ENCODE measurements at places on chromosomes 3 and 15.

DNA sequence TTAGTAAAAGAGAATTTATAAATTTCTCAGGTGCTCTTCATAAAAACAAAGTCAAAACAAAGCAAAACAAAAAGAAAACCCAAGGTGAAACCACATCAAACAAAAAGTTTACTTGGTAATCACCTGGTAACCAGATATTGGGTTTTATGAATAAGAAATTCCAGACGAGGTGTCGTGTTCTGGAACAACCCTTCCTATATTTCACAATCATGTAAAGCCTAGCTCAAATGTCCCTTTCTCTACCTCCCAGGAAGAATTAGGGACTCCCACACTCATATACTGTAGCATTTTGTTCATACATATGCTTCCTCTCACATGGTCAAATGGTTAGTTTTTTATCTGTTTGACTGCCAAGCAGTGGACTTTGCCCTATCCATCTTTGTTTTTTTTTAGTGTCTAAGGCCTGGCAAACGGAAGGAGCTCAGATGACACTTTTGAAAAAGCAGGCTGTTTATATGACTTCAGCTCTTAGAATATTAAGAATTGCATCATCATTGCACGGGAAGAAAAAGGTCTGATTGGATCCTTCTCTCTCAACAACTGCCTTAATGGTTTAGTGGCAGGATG, 326.7 kb upstream of the TBL1XR1 start:
- H3K27me3 ChIP-seq, result no peaks in the 10 kb centered on the region
- H3K27ac ChIP-seq, result no peak overlapping the region
- H3K4me3 ChIP-seq, result no peak overlapping the region
- peaks cover 6% of the 10 kb centered on the region for H3K4me1 ChIP-seq

- H3K36me3 ChIP-seq, result no peaks in the 10 kb centered on the region
- no peaks in the 10 kb centered on the region for H3K4me1 ChIP-seq
- H3K27ac ChIP-seq, result no peak overlapping the region
- DNase-seq, result no peak
Observed at GRCh38 chr3:38549957-38550840, 54.1 kb downstream of the EXOG start.

DNA sequence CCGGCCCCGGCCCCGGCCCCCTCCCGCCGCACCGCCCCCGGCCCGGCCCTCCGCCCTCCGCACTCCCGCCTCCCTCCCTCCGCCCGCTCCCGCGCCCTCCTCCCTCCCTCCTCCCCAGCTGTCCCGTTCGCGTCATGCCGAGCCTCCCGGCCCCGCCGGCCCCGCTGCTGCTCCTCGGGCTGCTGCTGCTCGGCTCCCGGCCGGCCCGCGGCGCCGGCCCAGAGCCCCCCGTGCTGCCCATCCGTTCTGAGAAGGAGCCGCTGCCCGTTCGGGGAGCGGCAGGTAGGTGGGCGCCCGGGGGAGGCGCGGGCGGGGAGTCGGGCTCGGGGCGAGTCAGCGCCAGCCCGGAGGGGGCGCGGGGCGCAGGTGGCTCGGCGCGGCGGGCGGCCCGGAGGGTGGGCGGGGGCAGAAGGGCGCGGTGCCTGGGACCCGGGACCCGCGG, 352 bp downstream of the CHRD start:
- H3K36me3 ChIP-seq, result no peaks in the 10 kb centered on the region
- H3K27me3 ChIP-seq, result peaks cover 43% of the 10 kb centered on the region
- H3K4me1 ChIP-seq, result peaks cover 5% of the 10 kb centered on the region
- no peak for DNase-seq

DNA sequence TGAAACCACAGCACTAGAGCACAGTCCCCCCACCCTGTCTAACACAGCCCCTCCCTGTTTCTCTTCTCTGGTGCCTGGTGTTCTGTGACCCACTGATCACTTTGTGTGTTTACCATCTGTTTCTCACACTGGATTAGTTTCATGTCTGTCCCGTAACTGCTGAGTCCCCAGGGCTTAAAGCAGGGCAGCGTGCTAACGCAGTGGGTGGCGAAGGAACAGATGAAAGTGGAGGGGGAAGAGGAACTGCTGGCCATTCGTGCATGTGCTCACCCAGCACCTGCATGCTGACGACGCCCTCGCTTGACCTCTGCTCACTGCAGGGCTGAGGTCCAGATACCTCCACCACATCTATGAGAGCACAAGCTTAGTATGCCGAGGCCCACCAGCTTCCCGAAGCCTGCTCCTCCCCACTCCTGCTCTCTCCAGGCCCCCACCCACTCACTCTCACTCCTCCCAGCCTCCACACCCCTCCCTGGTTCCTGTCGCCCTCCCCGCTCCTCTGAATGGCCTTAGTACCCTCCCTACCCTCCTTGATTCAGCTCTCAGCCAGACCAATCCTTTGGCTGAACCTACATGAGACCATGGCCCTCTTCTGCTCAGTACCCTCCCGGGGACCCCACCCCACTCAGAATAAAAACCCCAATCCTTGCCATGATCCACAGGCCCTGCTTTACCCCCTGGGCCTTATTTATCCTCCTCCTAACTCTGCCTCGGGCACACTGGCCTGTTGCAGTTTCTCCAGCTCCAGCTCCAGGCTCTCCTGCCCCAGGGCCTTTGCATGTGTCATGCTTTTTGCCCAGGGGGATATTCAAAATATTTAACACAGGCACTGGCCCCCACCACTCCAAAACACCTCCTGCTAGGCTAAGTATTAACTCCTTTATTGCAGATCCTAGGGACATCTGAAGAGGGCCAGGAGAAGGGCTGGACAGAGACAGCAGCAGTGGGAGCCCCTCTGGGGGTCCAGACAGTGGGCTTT, 15.1 kb upstream of the IQSEC1 start:
- H3K4me1 ChIP-seq, result peaks cover 68% of the 10 kb centered on the region
- H3K27ac ChIP-seq, result peak overlapping the region; percentile 95
- H3K27me3 ChIP-seq, result no peaks in the 10 kb centered on the region
- DNase-seq, result peak; percentile 54
- no peaks in the 10 kb centered on the region for H3K36me3 ChIP-seq

DNA sequence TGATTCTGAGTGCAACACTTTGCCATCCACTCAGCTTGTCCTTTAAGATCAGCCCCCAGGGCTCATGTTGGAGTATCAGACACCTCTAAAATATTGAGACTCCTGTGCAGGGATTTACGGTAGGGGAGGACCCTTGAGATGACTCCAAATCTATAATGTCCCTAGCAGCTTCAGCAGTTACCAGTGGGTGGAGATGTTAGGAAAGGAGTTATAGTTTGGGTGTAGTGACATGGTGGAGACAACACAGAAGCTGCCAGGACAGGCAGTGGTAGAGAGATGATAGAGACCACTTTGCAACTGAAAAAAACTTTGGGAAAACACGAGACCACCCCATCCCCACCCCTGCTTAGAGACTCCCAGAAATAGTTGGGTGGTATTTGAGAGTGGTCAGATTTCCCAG, 43.3 kb upstream of the GSK3B start:
- DNase-seq, result no peak
- H3K4me3 ChIP-seq, result no peak overlapping the region
- no peak overlapping the region for H3K27ac ChIP-seq
- no peaks in the 10 kb centered on the region for H3K36me3 ChIP-seq

GRCh38 chr15:36797128-36797527, 217.7 kb downstream of the CDIN1 start:
- DNase-seq, result no peak
- H3K36me3 ChIP-seq, result peaks cover 9% of the 10 kb centered on the region
- no peak overlapping the region for H3K27ac ChIP-seq
- no peaks in the 10 kb centered on the region for H3K4me1 ChIP-seq

GRCh38 chr15:50773389-50773788, 7.9 kb upstream of the SPPL2A start:
- no peaks in the 10 kb centered on the region for H3K27me3 ChIP-seq
- no peak overlapping the region for H3K4me3 ChIP-seq
- no peak overlapping the region for H3K27ac ChIP-seq
- H3K36me3 ChIP-seq, result no peaks in the 10 kb centered on the region

- H3K27ac ChIP-seq, result no peak overlapping the region
- H3K4me1 ChIP-seq, result peaks cover 10% of the 10 kb centered on the region
- H3K4me3 ChIP-seq, result no peak overlapping the region
Observed at GRCh38 chr3:160778480-160778879, 22.4 kb downstream of the PPM1L start.

DNA sequence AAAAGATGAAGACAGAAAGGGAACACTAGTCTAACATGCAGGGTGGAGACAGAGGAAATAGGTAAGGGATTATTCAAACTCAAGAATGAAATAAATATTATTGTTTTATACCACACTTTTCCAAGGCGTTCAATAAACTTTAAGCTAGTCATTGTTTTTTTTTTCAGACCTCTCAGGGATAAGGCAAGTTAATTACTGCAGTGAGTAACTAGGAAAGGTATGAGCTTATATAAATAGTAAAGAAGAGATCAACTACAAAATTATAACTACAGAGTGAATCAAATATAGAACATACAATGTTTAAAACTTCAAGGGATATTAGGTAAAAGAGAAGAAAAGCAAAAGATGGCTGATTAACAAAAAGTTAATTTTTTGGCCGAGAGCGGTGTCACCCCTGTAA, 31.5 kb upstream of the XXYLT1 start:
- no peak overlapping the region for H3K27ac ChIP-seq
- no peak overlapping the region for H3K4me3 ChIP-seq
- no peak for DNase-seq
- peaks cover 6% of the 10 kb centered on the region for H3K4me1 ChIP-seq

DNA sequence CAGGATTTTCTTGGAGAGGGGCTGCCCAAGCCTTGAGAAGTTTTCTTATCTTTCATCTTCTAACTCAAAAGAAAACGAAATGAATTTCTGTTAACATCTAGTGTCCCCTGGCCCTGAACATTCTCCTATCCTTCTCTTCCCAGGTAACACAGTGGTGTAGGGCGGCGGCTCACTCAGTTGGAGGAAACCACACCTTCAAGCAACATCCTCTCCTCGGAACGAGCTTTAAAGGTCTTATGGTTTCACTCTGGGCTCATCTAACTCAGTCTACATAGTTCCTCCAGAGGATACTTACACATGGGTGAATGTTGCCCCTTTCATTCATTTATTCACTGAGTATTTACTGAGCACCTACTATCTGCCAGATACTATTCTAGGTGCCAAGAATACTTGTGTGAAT, 31.0 kb upstream of the KLHL6 start:
- no peak for DNase-seq
- peaks cover 5% of the 10 kb centered on the region for H3K27me3 ChIP-seq
- no peaks in the 10 kb centered on the region for H3K36me3 ChIP-seq
- H3K4me1 ChIP-seq, result peaks cover 24% of the 10 kb centered on the region
- no peak overlapping the region for H3K27ac ChIP-seq

- no peaks in the 10 kb centered on the region for H3K27me3 ChIP-seq
- H3K4me3 ChIP-seq, result no peak overlapping the region
- no peak for DNase-seq
- H3K4me1 ChIP-seq, result peaks cover 38% of the 10 kb centered on the region
- H3K27ac ChIP-seq, result no peak overlapping the region
Observed at GRCh38 chr3:128753715-128754114, 27.7 kb downstream of the RAB7A start.

- peaks cover 22% of the 10 kb centered on the region for H3K36me3 ChIP-seq
Observed at GRCh38 chr15:67690936-67691335, 134.4 kb upstream of the SKOR1 start.

GRCh38 chr15:53036641-53037040, 246.5 kb upstream of the ONECUT1 start:
- no peak overlapping the region for H3K4me3 ChIP-seq
- H3K27ac ChIP-seq, result no peak overlapping the region
- no peaks in the 10 kb centered on the region for H3K4me1 ChIP-seq
- no peaks in the 10 kb centered on the region for H3K27me3 ChIP-seq
- H3K36me3 ChIP-seq, result no peaks in the 10 kb centered on the region

DNA sequence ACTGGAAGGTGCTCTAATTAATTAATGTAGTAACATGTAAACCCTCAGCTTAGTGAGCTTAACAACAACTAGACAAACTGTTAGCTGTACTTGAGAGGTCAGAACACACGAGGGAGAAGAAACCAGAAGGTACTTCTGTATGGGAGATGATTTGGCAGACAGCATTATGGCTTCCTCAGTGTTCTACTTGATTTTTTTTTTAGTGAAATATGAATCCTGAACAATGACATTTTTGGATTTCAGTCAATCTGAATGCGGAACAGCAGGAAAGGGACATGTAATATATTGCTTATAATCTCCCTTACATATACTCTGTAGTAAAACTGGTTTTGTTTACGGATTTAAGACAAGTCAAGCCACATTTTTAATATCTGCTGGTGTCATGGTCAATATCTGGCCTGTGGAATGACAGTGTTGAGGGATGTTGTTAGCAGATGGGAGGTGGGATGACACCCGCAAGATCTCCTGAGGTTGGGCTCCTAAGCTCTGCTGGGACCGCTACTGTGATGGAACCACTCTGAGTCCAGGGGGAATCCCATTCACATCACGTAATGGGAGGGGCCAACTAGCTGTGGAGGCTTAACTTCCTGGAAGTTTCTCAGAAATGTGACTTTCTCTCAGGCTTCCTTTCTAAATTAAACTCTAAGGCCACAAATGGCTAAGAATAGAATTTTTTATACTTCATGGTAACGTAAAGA, 18.7 kb downstream of the TNFAIP8L3 start:
- peaks cover 14% of the 10 kb centered on the region for H3K4me1 ChIP-seq
- peaks cover 4% of the 10 kb centered on the region for H3K27me3 ChIP-seq
- DNase-seq, result no peak
- H3K36me3 ChIP-seq, result no peaks in the 10 kb centered on the region
- no peak overlapping the region for H3K4me3 ChIP-seq

DNA sequence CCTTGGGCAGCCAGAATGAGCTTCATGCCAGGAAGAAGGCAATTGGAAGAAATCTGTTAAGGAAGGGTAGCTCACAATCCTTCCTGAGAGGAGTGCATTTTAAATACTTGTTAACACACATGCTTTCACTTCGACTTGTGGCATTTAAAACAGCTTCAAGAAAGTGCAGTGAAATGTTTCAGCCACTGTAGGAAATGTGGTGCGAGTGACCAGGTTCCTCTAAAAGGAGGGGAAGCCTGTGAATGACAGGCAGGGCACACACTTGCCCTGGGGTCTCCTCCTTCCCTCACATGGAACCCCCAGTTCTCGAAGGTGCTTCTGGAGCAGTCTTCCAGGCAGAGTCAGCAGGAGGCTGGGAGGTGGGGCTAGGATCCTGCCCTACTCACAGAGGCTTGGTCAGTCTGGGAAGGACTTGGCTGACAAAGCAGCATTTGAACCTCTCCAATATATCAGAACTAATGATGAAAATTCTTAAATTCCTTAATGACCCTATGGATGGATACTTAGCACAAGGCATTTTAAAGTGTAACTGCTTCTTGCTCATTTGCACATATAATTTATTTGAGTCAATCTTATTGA, 358.6 kb downstream of the CHST2 start:
- peaks cover 4% of the 10 kb centered on the region for H3K36me3 ChIP-seq
- no peak for DNase-seq
- no peak overlapping the region for H3K4me3 ChIP-seq

DNA sequence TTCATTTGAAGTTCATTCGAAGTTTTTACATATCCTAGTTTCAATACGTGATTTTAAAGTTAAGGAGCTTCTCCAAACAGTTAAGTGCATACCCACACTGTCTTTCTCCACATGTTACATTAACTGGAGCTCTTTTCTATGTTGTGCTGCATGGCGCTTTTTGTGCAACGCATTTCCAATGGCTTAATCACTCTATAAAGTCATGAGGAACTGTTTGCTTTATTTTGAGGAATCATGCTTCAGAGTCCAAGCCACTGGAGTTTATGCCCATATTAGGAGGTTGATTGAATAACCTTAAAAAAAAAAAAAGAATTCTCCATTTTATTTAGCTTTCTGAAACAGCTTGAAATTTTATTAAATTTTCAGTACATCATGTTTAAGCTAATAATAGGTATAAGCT, 109.4 kb upstream of the MBNL1 start:
- no peaks in the 10 kb centered on the region for H3K27me3 ChIP-seq
- no peak overlapping the region for H3K4me3 ChIP-seq
- no peak for DNase-seq
- no peak overlapping the region for H3K27ac ChIP-seq
- no peaks in the 10 kb centered on the region for H3K4me1 ChIP-seq

- H3K36me3 ChIP-seq, result no peaks in the 10 kb centered on the region
- peak within 1 kb of the TSS; percentile 72 for H3K4me3 ChIP-seq
- no peaks in the 10 kb centered on the region for H3K27me3 ChIP-seq
- peak; percentile 27 for DNase-seq
Observed at GRCh38 chr15:90249203-90249863, at the start of gene TTLL13. TSS of gene TTLL13 (plus strand) at chr15:90249556. CDS start at chr15:90250631, 1,075 bp downstream.
